Large intestine (tissue), 12 donors: ENCODE measurements at places on chromosomes 3 and 15. TPM values are rescaled to one million over a fixed set of nuclear protein-coding genes. Genes with fewer than 3 reads are reported as not detected.

The DPP8 gene
- polyA plus RNA-seq = 35.0 TPM

The HHLA2 gene
- 121 TPM for polyA plus RNA-seq

The ATXN7 gene
- 21.0 TPM for polyA plus RNA-seq

The SMCO1 gene
- not detected for polyA plus RNA-seq

The CHRNA3 gene
- polyA plus RNA-seq = 26.6 TPM

The BCL2A1 gene
- polyA plus RNA-seq = 4.9 TPM

The SI gene
- 722 TPM for polyA plus RNA-seq

The NPTN gene
- polyA plus RNA-seq = 327 TPM

The CAMKV gene
- 21.2 TPM for polyA plus RNA-seq

The IL17RB gene
- polyA plus RNA-seq = 13.3 TPM

The ZNF662 gene
- 23.4 TPM for polyA plus RNA-seq

The SLITRK3 gene
- polyA plus RNA-seq = 1.1 TPM

The THBS1 gene
- 34.0 TPM for polyA plus RNA-seq

The IL16 gene
- polyA plus RNA-seq = 8.1 TPM

The SERPINI2 gene
- 0.09 TPM for polyA plus RNA-seq

The MYZAP gene
- polyA plus RNA-seq = 17.5 TPM

The INKA1 gene
- 4.6 TPM for polyA plus RNA-seq

The RHOV gene
- 0.54 TPM for polyA plus RNA-seq

The TARS3 gene
- 19.8 TPM for polyA plus RNA-seq

The TMEM212 gene
- not detected for polyA plus RNA-seq

The TYRO3 gene
- polyA plus RNA-seq = 36.6 TPM

The LYSMD2 gene
- polyA plus RNA-seq = 14.0 TPM

The AGBL1 gene
- 0.04 TPM for polyA plus RNA-seq

The CPLX3 gene
- polyA plus RNA-seq = not detected

The FANCD2OS gene
- not detected for polyA plus RNA-seq

The CNOT10 gene
- polyA plus RNA-seq = 37.5 TPM

The NUSAP1 gene
- 39.4 TPM for polyA plus RNA-seq

The ATP2B2 gene
- 1.5 TPM for polyA plus RNA-seq

The CHRD gene
- polyA plus RNA-seq = 3.7 TPM

The KCNMB3 gene
- 5.0 TPM for polyA plus RNA-seq

The OXTR gene
- polyA plus RNA-seq = 2.2 TPM

The PCLAF gene
- polyA plus RNA-seq = 33.3 TPM

The RBPMS2 gene
- 7.7 TPM for polyA plus RNA-seq

The NPAP1 gene
- 0.36 TPM for polyA plus RNA-seq

The CGGBP1 gene
- 81.3 TPM for polyA plus RNA-seq

The ITPKA gene
- 40.7 TPM for polyA plus RNA-seq

The MYL3 gene
- polyA plus RNA-seq = 6.7 TPM

The ADCY5 gene
- 10.6 TPM for polyA plus RNA-seq

The SPTSSB gene
- 0.40 TPM for polyA plus RNA-seq

The EOMES gene
- 1.2 TPM for polyA plus RNA-seq

The IL17RD gene
- polyA plus RNA-seq = 5.0 TPM

The EAF2 gene
- polyA plus RNA-seq = 6.0 TPM

The PDZRN3 gene
- 40.7 TPM for polyA plus RNA-seq

The SAMD7 gene
- polyA plus RNA-seq = not detected

The CPN2 gene
- 0.09 TPM for polyA plus RNA-seq

The PLCH1 gene
- 7.4 TPM for polyA plus RNA-seq

The C3orf85 gene
- polyA plus RNA-seq = 95.5 TPM

The ST6GAL1 gene
- polyA plus RNA-seq = 126 TPM

The SLC12A8 gene
- 21.6 TPM for polyA plus RNA-seq

The TRPM1 gene
- not detected for polyA plus RNA-seq

The SKIL gene
- polyA plus RNA-seq = 59.1 TPM

The TRIM42 gene
- polyA plus RNA-seq = not detected

The PLA2G4E gene
- 0.43 TPM for polyA plus RNA-seq
